Pulmonary artery endothelial cell (primary cell): ENCODE measurements at places on chromosomes 7 and 10.

- DNase-seq: no peak
Measured at GRCh38 chr7:128738570-128739047, 550 bp upstream of the CALU start.

- DNase-seq: no peak
Measured at GRCh38 chr10:49139846-49140195, 6.0 kb upstream of the FAM170B start.

DNA sequence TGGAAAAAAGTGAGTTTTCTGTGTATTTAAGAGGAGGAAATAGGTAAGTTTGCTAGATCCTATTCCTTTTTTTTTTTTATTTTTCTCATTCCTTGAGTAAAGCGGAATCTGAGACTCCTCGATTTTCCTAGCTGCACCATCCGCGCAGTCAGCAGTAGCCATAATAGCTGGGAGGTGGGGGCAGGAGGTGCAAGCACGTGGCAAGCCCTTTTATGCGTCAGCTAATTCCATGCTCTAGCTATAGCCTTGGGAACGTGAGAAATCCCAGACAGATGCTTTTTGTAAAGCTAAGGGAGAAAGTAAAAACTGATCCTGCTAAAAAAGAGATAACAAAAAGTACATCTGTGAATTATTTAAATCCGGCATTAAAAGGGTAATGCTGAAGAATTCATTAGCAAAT lies 33.2 kb upstream of the TPK1 start:
- no peak for DNase-seq

GRCh38 chr7:54663186-54663585 lies 95.8 kb downstream of the SEC61G start:
- DNase-seq: no peak

- DNase-seq: no peak
Measured at GRCh38 chr7:94441138-94441537, 46.4 kb downstream of the COL1A2 start.
